ENCODE measurements at places on chromosomes 1 and 21.

GRCh38 chr1:216888731-216889130 lies 165.5 kb upstream of the ESRRG start:
- no peak for DNase-seq

DNA sequence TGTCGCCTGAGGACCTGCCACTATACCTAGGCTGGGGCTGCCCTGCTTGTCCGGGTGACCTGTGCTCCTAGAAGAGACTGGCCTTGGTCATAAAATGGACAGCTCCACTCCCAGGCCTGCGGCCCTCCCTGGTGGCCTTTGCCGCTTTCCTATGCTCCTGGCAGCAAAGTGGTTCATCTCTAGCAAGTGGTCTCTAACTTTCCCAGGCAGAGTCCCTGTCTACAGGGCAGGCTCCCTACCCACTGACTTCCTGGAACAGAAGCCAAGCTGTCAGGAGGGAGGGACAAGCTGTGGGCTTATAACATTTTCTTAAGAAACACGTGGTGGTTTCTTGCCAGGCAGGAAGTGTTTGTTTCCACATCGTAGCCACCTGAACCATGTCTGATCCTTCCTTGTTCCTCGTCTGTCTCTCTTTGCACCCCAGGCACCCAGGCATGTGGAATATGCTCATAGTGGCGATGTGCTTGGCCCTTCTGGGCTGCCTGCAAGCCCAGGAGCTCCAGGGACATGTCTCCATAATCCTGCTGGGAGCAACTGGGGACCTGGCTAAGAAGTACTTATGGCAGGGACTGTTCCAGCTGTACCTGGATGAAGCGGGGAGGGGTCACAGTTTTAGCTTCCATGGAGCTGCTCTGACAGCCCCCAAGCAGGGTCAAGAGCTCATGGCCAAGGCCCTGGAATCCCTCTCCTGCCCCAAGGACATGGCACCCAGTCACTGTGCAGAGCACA lies 10.1 kb downstream of the H6PD start:
- no peak for DNase-seq

DNA sequence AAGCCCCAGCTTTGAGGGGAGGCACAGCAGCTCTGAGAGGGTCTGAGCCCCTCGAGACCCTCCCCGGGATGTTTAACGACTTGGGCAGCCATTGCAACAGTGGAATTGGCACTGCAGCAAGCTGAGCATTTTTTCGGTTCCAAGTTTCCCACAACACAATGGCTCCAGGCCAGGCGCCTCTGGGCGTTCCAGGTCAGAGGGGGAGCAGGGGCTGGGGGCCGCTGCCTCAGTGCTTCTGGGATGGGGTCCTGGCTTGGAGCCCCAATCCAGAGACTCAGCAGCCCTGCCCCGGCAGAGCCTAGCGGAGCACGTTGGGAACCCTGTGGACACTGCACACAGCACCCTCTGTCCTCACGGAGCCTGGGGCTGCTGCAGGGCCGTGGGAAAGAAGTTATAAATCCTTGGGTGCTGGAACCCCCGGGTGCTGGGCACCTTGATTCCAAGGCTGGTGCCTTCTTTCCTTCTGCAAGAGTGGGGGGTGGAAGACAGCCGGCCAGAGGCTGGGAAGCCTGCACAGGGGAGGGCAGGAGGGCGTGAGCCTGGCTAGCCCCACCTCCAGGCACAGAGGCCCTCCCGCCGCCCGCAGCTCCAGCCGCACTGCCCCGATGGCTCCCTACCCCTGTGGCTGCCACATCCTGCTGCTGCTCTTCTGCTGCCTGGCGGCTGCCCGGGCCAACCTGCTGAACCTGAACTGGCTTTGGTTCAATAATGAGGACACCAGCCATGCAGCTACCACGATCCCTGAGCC lies 50.1 kb downstream of the COL18A1 start:
- peak; percentile 19 for DNase-seq

- DNase-seq: no peak
These were observed 87.7 kb downstream of the SPATA17 start for GRCh38 chr1:217718873-217719272.

DNA sequence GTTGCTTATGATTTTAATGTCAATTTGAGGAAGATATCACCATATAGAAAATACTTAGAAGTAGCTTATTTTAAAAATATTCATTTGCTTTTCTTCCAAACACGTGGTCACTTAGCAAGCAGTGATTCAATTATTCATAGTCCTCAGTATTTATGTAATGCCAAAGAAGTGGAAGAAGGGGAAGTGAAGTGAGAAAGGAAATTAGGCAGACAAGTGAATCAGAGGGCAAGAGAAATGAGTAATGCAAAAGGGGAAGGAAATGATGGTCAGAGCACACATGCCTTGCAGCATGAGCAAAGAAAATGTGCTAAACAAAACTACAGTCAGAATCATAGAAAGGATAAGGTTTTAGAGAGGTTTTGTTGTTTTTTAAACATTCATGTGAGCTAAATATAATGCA lies 31.8 kb downstream of the SDCCAG8 start:
- DNase-seq: peak; percentile 86

GRCh38 chr21:34078915-34079314 lies 5.5 kb downstream of the MRPS6 start:
- no peak for DNase-seq

- no peak for DNase-seq
These were observed 3.4 kb downstream of the FAM110D start for GRCh38 chr1:26162220-26162709.

DNA sequence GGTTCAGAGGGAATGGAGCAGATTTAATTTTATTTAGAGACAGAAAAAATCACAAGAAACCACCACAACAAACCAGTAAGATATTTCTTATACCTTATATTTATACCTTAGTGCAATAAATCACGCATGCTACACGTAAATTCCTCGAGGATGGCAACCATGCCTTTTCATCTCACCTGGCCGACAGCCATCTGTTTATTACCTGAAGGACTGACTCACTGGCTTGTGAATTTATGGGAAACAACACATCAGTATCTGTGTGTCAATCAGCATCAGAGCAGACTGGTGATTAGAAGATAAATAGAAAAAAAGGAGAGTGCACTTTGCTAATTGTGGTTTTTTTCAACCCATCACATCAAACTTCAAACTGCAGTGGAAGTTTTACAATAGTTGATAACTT lies 58.4 kb downstream of the S1PR1 start:
- DNase-seq: no peak

DNA sequence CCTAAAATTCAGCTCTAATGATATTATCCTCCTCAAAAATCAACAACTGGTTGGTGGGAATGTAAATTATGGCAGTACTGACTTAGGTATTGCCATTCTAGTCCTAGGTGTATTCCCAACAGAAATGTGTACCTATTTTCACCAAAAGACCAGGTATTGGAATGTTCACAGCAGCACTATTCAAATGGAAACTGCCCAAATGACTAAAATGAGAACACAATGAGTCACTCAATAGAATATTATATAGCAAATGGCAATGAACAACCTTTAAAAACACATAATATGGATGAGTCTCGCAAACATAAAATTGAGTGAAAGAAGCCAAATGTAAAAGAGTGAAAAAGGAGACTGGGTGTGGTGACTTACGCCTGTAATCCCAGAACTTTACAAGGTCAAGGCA lies 44.9 kb downstream of the GADD45A start:
- DNase-seq: no peak

GRCh38 chr21:37940691-37941090 lies 24.4 kb upstream of the KCNJ6 start:
- DNase-seq: no peak

- no peak for DNase-seq
These were observed 7.5 kb downstream of the PRXL2B start for GRCh38 chr1:2594001-2594640.

DNA sequence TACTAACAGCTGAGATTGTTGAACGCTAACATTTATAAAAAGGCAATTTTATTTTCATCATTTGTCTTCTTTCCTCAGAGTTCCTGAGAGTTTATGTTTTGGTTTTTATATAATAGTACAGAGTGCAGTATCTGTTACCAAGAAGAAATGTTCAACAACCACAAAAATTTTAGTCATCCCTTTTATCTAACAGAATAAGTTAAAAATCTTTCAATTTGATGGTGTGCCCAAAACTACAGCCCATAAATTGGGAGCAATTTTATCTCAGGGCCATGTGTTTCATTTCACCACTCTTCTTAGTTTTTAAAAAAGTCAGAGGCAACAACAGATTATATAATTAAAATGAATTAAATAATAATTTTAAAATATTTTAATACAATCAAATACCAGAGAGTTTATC lies 37.1 kb downstream of the NEXN start:
- DNase-seq: peak; percentile 56

GRCh38 chr1:28322194-28322593 lies 6.6 kb upstream of the MED18 start:
- no peak for DNase-seq

- DNase-seq: no peak
These were observed 47.1 kb downstream of the C8A start for GRCh38 chr1:56901716-56902115.

GRCh38 chr1:57882072-57882471 lies 458.2 kb upstream of the DAB1 start:
- DNase-seq: peak; percentile 18

- DNase-seq: no peak
These were observed 74.4 kb upstream of the TIAM1 start for GRCh38 chr21:31418377-31419001.

DNA sequence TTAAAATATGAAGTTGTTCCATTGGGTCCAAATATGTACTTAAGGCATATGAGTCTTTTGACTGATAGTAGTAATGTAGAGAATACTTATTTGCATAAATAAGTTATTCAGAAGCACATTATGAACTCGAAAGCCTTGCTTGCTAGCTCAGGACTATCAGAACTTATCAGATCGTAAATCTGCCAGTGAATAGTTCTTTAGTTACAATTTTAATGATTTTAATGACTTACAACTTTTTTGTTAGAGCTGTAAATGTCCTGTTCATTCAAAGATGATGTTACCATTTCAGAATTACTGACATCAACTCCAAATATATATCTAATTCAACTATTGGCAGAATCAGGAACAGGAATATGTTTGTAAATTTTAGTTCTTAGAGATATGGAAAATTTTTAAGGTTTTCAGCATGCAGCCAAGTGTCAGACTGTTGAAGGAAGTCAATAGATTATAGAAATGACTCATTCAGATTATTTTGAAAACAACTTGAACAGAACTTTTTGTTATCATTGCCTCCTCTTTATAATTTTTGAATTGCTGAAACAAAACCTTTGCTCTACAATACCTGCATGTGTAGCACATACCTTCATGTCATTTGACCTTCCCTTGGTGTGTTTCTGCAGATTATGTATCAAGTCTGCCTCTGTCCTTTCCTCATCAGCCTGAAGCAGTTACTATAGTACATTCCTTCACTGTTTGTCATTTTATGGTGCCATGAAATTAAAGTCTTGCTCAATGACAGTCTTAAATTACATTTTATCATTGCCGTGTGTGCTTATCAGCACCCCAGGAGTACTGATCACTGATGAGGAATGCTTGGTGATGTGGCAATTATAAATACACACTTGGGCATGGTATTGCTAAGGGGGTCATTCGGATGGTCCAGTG lies 44.9 kb downstream of the LRRC8D start:
- DNase-seq: peak; percentile 87

GRCh38 chr1:110196917-110197765 lies 13.0 kb upstream of the KCNC4 start:
- DNase-seq: peak; percentile 22

Measured in fibroblast of skin of right quadriceps (primary cell).